ENCODE measurements at places on chromosomes 7 and 10. TPM values are rescaled to one million over a fixed set of nuclear protein-coding genes. Genes with fewer than 3 reads are reported as not detected.

The FGFR2 gene
- total RNA-seq, result 7.2 TPM

The TMEM213 gene
- not detected for total RNA-seq

The CALHM3 gene
- total RNA-seq, result not detected

The LIPM gene
- not detected for total RNA-seq

The ZNF107 gene
- 6.9 TPM for total RNA-seq

The STOX1 gene
- not detected for total RNA-seq

The MGMT gene
- 18.3 TPM for total RNA-seq

The MSS51 gene
- 3.5 TPM for total RNA-seq

The FANK1 gene
- total RNA-seq, result not detected

The TMEM72 gene
- not detected for total RNA-seq

The TEX36 gene
- total RNA-seq, result not detected

The SPDYE2 gene
- total RNA-seq, result not detected

The PAOX gene
- total RNA-seq, result 7.0 TPM

The OR2A1 gene
- total RNA-seq, result 0.14 TPM

The UTF1 gene
- total RNA-seq, result not detected

The CFAP58 gene
- total RNA-seq, result 0.35 TPM

The PIK3AP1 gene
- 20.2 TPM for total RNA-seq

The PLPP4 gene
- not detected for total RNA-seq

The STRIP2 gene
- not detected for total RNA-seq

The NPSR1 gene
- not detected for total RNA-seq

The WEE2 gene
- not detected for total RNA-seq

Measured in thoracic aorta (tissue), 2 donors.